ENCODE measurements at places on chromosomes 6 and 20.

DNA sequence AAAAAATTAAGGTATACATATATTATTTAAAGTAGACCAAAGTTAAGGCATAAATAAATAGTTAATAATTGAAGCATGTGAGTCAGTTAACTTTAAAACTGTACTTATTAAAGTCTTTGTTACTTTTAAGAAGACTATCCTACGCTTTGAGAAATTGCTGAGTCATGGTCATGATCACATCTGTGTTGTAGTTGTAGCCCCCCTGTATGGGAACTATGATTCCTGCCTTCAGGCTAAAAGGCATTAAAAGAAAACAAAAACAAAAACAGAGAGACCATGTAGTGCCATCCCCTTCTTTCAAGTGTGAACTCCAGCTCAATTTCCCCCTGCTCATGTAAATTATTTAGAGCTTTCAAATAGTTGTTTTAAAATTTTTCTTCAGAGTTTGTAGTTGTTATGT is 123.4 kb downstream of the FLRT3 start:
- no peak for DNase-seq

- DNase-seq = no peak
Measured at GRCh38 chr6:70991253-70991652, 34.4 kb upstream of the B3GAT2 start.

GRCh38 chr20:45581702-45582101 is 2.6 kb upstream of the WFDC8 start:
- DNase-seq = no peak

DNA sequence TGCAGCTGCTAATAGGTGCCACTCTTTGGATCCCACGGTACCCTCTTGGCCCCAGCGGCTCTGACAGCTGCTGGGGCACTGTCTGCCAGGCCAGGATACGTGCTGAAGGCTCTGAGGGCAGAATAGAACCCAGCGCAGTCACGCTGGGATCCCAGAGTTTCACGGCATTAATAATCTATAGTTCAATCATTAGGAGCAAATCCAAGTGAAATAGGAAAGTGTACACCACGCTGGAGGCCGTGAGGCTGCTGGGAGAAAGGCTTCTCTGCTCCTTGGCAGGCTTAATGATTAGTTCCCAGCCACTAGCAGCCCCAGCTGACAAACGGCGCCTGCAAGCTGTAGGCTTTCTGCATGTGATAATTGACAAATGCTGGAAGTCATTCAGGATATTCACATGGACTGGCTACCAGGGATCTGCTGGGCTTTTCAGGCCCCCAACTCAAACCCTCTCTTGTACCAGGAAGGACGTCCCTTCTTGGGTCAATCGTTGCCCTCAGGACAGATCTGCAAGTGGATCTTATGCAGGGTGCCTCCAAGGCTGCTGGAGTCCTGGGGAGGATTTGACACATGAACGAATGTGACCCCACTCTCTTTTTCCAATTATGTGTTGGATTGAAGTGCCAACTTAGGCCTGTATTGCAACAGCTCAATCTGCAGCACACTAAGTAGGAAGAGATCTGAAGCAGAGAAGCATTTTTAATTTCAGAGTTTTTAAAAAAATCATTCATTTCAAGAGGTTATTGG is 50.1 kb upstream of the INSM1 start:
- no peak for DNase-seq

DNA sequence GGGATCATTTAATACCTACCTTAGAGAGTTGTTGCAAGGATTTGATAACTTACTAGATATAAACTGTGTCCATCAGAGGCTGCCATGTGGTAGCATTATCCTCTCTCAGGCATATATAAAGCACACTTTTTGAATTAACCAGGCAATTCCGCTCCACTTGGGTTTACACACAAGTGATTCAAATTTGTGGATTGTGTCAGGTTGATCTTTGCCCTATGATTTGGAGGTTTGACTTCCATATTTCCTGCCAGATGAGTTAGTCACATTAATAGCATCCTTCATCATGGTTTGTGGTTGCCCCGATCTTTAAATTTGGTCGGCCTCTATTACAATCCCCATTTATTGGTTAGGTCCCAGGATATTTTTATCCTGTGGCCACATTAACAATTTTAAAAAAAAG is 44.8 kb upstream of the CTAGE9 start:
- DNase-seq = peak; percentile 86

- no peak for DNase-seq
Measured at GRCh38 chr20:62473717-62474603, 1.8 kb downstream of the GATA5 start.

GRCh38 chr6:151610326-151610725 is 116.5 kb downstream of the CCDC170 start:
- DNase-seq = no peak

DNA sequence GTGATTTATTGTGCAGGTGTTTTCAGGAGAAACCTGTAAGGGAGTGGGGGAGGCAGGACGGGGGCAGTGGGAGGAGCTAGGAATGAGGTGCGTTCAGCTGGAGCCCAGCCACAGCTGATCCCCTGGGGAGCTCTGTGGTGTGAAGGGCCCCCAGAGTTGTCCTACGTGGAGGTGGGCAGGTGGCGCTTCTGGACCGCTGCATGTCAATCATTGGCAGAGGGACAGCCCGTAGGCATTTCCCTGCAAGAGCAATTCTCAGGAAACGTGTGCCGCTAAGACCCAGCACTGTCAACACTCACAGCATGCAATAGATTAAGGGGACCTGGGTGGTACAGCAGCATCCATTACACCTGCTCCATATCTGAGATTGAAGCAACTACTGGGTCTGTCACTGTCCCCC is 88.0 kb downstream of the PRND start:
- no peak for DNase-seq

DNA sequence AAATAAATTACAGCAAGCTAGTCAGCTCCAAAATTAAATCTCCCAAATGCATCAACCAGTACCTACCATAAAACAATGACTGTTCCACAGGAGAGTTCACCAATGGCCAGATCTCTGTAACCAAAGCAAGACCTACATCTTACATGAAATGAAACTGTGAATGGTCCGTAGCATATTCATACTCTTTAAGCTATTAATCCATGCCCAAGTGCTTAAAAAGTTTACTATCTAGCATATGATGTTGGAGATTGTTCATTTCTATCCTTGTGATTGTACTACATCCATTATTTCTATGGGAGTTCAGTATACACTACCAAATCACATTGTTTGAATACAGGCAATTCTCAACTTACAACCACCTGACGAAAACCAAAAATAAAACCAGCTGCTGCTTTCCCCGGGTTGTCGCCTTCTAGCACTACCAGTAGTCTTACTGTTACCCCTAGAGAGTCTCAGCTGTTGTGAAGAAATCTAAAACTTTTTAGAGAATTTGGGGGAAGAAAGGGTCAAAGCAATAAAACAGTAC is 38.0 kb downstream of the HIVEP2 start:
- no peak for DNase-seq

- DNase-seq = peak; percentile 92
Measured at GRCh38 chr6:22113026-22113766, 183.6 kb downstream of the PRL start.

DNA sequence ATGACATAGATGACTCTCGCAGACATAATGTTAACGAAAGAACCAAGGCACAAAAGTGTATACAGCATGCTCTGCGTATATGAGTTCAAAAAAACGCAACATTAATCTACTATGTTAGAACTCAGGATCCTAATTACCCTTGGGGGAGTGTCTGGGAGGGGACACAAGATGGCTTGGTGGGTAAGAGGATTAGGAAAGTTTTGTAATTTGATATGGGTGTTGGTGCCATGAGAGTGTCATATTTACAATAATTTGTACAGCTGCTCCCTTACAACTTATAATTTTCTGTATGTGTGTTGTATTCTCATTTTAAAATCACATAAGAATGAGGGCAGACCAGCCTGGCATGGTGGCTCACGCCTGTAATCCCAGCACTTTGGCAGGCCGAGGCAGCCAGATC is 38.6 kb downstream of the TFEB start:
- DNase-seq = no peak

- peak; percentile 99 for DNase-seq
Measured at GRCh38 chr6:26216359-26216885, 129.2 kb downstream of the HFE start.

GRCh38 chr6:156948807-156949206 is 171.6 kb downstream of the ARID1B start:
- no peak for DNase-seq

GRCh38 chr6:119443993-119444641 is 94.6 kb upstream of the MAN1A1 start:
- no peak for DNase-seq

DNA sequence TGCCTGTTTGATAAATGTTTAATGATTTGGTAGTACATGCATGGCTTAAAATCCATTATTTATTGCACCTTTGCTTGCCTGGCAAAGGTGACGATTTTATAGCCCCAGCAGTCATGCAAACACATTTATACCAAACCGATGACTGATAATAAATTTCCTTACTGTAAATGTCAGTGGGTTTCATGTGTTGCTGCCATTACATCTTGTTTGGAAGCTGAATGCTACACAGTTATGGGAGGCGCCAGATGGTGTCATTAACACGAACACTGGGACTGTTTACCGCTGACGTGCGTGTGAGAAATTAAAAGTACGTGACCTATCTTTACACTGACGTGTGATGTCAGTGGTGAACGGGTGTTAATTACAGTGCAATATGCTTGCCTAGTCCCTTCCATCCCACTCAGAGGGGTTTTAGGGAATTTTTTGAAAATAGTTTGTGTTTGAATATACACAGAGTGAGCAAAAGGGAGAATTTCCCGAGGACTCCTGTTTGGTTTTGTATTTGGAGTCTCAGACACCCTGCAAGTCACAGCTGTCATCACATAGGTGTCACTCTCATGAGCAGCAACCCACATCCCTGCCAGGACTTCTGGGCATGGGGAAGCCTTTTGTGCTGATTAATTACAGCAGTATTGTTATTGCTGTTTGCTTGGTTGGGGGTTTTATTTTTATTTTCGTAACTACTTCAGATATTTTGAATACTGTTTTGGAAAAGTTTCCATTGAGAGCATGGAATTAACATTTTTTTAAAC is 151.8 kb upstream of the INSM1 start:
- no peak for DNase-seq

- no peak for DNase-seq
Measured at GRCh38 chr6:23704479-23705052, 421.4 kb upstream of the NRSN1 start.

DNA sequence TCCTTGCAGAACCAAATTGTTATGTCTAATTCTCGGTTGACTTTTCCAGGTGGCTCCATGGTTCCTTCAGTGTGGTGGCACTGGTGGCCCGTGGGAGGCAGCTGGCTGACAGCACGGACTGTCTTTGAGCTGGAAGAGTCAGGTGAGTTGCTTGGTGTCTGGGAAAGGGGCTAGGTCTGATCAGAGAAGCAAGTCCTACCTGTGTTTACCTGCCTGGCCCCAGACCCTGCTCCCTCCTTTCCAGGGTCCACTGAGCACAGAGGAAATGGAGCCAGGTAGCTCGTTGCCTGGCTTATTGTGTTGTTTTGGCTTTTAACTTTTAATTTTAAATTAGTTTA is 111.8 kb downstream of the BANF2 start:
- DNase-seq = no peak

GRCh38 chr20:21518292-21518991 is 4.6 kb upstream of the NKX2-2 start:
- DNase-seq = no peak

DNA sequence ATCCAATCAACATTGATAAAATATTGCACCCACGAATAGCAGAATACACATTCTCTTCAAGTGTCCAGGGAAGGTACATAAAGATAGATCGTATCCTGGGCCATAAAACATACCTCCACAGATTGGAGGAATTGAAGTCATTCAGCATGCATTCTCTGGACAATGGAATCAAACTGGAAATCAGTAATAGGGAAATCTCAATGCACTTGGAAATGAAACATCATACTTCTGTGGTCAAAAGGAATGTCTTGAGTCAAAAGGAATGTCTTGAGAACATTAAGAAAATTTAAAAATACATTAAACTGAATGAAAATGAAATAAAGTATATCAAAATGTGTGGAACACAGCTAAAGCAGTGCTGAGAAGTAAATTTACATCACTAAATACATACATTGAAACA is 138.8 kb downstream of the TFAP2A start:
- DNase-seq = peak; percentile 33

DNA sequence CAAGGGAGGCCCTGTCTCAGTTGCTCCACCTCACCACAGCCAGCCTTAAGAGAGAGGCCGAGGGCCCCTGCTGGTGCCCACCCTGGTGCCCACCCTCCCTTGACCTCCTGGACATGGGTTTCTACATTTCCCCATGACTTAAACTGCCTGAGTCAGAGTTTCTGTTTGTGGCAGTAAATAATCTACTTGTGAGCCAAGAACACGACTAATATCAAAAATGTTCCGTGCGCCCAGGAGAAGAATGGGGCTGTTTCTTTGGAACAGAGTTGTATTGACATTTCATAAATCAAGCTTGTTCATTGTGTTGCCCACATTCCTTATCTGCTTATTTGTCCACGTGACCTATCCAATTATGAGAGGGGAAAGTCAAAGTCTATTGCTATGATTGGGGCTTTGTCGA is 143.5 kb downstream of the ANKRD60 start:
- DNase-seq = no peak

GRCh38 chr6:31430449-31430848 is 27.1 kb downstream of the MICA start:
- no peak for DNase-seq

DNA sequence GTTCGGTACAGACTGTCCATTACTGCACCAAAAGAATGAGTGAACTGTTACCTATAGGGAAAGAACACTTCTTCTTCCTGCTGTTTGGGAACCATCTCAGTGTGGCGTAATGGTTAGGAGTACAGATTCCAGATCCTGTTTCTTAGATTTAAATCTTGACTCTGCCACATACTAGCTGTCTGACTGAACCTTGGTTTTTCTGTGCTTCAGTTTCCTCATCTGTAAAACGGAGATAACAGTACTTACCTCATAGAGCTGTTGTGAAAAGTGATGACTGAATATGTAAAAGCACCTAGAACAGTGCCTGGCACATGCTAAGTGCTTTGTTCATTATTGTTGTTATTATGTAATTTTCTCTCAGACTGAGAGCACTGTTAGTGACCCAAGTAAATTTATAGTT is 39.8 kb downstream of the STX11 start:
- DNase-seq = no peak

DNA sequence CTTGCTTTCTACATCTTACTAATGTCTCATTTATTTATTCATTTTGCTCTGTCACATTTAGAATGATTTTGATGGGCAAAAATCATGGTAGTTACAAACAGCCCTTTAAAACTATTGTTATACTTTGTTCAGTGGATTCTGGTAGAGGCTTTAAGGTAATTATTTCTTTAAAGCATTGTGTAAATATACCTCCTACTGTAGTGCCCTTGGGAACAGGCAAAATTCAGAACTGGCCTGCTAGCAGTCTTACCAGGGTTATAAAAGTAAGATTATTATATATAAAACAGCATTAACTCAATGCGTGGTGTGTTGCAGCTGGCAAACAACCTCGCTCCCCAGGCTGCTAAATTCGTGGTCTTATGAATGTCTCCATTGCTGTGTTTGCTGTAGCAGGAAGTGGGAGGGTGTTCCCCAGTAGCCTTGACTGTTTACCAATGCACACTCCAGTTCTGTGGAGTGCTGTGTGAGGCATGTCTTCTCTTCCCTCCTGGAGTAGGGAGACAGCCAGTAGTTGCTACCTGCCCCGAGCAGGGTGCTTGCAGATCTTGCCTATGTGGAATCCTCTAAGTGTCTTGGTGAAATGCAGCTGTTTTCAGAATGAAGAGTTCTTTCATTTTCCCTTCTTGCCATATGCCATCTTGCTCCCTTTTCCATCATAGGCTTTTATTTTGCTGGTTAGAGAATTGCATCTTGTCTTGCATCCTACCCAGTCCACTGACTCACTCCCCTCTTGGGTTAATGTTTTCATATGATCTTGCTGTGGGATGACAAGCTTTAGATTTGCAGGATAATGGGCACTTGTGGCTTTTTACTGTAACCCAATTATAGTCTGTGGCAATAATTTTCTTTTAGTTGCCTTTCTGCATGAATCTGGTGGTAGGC is 45.3 kb downstream of the IGF2R start:
- no peak for DNase-seq

Measured in GM04503 (cell line).